Mesothelial cell of epicardium (in vitro differentiated cells): ENCODE measurements at places on chromosomes 3 and 15.
A peak's percentile ranks its signal among the peaks of the same experiment; 100 is the strongest.

GRCh38 chr3:123635217-123635616, 50.4 kb upstream of the HACD2 start:
- no peak for DNase-seq

DNA sequence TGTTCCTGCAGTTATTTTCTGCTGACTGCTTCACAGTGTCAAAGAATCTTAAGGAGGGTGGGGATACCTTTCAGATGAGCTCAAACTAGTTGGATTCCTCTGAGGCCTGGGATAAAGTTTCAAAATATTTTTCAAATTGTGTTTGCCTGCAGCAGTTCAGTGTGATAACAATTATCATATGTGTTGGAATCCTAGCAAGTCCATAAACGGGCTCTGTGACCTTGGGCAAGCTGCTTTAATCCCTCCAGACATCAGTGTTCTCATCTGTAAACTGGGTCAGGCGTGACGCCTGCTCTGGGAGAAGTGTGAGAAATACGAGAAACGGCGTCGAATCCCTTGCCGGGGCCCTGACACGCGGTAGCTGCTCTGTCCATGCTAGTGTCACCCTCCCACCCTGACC, 153.5 kb downstream of the UACA start:
- no peak for DNase-seq

DNA sequence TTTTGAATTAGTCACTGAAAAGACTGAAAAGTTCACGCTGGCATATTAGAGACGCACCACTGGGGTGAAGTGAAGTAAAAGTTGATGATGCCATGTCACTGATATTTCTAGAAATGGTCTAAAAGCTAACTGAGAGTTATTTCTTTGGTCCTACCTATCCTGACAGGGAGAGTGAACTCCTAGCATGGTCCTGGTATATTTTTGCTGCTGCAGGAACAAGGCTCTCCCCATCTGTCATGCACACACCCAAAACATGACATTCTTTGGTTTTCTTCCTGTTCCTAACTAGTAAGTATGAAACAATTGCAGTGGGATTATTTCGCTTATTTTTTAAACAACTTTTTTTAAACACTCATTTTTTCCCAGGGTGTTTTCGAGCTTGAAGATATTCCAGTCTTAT, 466.7 kb downstream of the ERC2 start:
- DNase-seq, result no peak

DNA sequence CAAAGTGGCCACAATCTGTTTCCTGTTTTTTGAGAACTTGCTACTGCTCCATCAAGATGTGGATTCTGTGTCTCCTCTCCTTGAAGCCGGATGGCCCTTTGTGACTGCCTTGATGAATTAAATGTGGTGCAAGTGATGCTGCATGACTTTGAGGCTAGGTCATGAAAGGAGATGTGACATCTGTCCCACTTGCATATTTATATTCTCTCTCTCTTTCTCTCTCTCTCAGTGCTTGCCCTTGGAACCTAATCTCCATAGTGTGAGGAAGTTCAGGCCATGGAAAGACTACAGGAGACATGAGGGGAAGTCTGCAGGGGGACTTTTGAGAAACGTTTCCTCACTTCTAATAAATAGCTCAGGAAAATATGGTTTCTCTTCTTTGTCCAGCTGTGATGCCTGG, 50.0 kb upstream of the ADPGK start:
- no peak for DNase-seq

- no peak for DNase-seq
Measured at GRCh38 chr3:71265365-71265915, 318.1 kb downstream of the FOXP1 start.

DNA sequence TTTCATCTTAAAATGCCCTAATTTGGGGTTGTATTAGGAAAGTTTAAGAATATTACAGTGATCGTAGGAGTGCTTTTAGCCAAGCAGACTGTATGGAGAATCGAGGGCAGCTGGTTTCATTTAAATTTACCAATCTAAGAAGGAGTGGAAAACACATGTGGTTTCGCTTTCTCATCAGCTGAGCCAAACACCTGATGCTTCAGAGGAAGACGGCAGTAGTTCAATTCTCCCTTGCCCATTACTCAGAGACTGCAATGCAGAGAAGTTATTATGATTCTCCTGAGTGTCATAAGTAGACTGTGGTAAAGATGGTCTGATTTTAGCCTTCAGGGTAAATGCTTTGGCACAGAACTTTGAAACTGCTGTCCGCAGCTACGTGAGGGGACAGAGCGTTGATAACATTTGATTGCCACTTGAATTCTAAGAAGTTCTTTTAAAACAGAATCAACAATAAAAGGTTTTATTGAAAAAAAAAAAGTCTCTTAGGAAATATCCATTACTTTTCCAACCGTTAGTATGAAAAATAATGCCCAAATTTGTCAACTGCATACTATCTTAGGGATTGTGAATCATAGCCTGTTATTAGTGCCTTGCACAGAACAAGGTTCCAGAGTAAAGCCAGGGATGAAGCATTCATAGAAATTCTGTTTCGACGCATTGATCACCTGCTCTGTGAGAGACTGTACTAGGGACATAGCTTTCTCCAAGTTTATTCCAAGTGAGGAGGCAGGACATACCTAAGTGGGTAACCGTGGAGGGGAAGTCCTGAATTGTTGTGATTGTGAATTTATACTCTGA, 25.6 kb downstream of the LYSMD4 start:
- no peak for DNase-seq

- DNase-seq, result no peak
Measured at GRCh38 chr3:171984883-171985282, 54.5 kb upstream of the FNDC3B start.

- no peak for DNase-seq
Measured at GRCh38 chr15:98567951-98568350, 80.4 kb upstream of the IGF1R start.

DNA sequence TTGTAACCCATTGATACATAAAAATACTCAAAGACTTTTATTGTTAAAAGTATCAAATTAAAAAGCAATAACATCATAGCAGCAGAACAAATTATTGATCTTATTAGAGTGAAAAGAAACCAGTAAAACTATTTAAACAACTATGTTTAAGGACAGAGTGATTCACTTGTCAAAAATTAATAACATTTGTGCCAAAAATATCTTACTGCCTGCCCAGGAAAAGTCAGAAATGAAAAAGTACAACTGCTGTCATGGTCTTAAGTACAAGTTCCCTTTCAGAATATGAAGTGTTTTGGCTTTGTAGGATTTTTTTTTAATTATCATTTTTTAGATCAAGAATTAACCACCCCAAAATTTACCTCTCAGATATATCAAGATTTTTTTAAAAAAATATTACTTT, 3.4 kb downstream of the IFT57 start:
- DNase-seq, result no peak

DNA sequence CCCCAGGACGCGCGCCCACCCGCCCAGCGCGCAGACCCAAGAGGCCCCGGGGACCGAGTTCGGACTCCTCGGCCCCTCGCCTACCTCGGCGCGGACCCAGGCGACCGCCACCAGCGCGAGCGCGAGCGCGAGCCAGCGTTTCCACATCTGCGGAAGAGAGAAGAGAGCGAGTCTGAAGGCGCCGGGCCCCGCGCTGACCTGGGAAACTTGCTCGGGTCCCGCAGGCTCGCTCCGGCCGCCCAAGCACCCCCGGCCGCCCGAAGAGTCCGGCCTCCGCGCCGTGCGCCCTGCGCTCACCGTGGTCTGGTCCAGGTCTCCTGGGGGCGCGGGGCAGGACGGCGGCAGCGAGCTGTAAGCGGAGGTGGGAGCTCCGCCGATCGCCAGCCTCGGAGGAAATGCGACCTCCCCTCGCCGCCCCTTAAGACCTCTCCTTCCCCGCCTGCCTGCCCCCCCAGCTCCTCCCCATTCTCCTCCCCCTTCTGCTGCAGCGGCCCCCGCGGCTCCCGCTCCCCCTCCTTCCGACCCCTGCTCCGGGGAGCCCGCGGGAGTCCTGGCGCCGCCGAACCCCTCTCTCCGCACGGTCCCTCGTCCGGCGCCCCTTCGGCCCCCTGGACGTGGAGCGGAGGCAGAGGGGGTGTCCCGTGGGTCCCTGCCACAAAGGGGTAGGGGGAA, at the start of gene FSTL1:
Gene FSTL1, minus strand, starts transcription at position 393 of the 672 bp plus-strand sequence. Its CDS starts 246 bp downstream, at position 147.
- DNase-seq, result peak; percentile 61

- no peak for DNase-seq
Measured at GRCh38 chr3:30693470-30694120, 87.2 kb downstream of the TGFBR2 start.

- no peak for DNase-seq
Measured at GRCh38 chr15:95169541-95170459, 938.4 kb downstream of the MCTP2 start.

DNA sequence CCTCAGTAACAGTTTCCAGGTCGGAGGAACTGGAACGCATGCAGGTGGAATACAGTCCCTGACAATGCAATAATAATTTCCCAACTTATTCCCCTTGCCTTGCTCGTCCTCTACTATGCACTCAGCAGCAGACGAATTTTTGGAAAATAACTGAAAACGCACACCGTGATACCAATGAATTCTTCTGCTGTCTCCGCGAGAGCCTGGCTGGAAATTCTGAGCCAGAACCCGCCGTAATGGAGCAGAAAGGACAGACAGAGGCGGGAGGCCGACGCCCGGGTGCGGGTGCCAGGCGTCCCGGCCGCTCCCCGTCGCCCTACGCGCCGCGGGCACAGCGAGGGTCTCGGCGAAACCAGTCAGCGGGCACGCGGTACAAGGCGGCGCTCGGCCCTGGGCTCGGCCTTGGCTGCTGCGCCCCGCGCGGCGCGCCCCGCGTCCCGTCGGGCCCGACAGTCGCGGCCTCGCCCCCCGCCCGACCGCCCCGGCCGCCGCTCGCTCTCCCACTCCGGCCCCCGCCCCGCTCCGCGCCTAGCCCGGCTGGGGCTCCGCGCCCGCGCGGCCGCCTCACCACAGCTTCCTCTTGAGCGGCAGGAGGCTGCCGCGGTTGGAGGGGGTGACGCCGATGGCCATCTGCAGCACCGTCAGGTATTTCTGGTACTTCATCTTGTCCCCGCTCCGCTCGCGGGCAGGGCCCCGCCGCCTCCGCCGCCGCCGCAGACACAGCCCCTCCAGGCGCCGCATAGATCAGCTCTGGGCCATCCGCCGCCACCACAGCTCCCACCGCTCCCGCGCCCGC, 114.5 kb upstream of the GOLGA8J start:
- peak; percentile 58 for DNase-seq

DNA sequence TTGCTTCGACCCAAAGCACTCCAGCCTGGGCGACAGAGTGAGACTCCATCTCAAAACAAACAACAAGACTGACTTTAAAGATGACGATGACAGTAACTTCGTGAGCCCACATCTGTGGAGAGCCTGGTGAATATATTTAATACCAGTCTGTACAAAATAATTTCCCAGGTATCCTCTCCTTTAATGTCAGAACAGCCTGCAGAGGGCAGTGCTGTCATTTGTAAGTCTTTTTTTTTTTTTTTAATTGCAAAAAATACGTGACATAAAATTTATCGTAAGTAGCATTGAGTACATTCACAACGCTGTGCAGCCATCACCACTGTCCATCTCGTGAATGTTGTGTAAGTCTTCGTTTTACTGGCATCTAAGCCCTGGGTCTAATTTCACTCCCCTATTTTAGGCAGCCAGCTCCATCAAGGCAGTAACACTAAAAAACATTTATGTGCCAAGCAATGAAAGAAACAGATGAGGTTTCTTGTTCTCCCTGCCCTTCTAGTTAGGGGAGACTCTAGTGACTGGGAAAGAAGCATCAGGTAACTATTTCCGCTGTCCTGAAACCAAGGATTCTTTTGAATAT, 1.4 kb downstream of the HTD2 start:
- DNase-seq, result no peak

GRCh38 chr3:172562871-172563865, 39.9 kb upstream of the TNFSF10 start:
- DNase-seq, result no peak

GRCh38 chr15:79373113-79373512, 59.0 kb upstream of the MINAR1 start:
- DNase-seq, result no peak

GRCh38 chr3:9195390-9195789, 54.1 kb downstream of the SRGAP3 start:
- no peak for DNase-seq

GRCh38 chr3:76362643-76363042, 577.3 kb upstream of the ZNF717 start:
- no peak for DNase-seq

DNA sequence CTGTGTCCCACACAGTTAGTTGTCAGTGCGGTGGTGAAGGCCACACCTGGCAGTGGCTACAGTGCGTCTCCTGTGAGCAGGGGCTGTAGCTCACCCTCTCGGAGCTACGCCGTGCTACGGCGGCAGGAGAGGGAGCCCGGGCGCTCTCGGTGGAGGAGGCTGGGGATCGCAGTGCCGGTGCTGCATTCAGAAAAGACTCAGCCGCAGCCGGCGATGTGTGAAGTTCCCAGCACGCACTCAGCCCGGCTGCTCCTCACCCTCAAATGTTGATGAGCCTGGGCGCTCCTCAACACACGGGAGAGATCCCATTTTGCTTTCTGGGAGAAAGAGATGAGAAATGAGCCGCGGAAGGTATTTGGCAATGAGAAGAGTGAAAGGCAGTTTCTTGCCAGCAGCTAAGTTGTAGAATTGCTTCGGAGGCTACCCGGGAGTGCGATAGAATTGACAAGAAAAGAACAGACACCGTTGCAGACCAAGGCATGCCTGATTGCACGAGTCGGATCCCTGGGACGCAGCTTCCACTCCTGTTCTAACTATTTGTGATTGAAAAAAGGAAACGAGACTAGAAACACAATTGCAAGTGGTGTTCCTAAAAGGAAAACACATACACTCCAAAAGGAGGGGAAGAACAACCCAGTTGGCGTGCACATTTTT, at the start of gene UNC13C:
Gene UNC13C, plus strand, starts transcription at position 189 of the 654 bp plus-strand sequence. CDS start 34,463 bp downstream, outside the sequence.
- DNase-seq, result peak; percentile 63

- DNase-seq, result peak; percentile 55
Measured at GRCh38 chr15:69161079-69161877, 843 bp downstream of the GLCE start.

GRCh38 chr15:75425966-75426500, 25.5 kb downstream of the SIN3A start:
- DNase-seq, result no peak

- DNase-seq, result no peak
Measured at GRCh38 chr15:65926899-65927298, 57.6 kb downstream of the RAB11A start.

DNA sequence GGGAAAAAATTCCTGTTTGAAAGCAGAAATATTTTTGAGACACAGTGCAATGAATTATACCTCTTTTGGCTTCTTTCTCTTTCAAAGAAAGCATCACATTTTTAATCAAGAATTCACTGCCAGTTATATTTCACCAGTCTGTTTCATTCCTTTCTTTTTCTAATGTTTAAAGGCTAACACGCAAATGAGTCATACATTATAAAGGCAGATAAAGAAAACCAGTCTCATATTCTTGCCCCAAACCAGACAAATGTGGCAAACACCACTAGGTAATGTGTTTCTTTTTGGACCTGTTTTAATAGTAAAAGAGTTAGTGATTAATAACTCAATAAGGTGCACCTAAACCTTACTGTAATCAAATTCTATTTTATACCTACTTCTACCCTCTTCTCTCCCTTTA, 83.8 kb downstream of the PLOD2 start:
- DNase-seq, result no peak

- DNase-seq, result no peak
Measured at GRCh38 chr15:23420806-23421575, 26.1 kb downstream of the GOLGA6L2 start.
